Cerebellar nuclear complex (tissue), 1 donor: ENCODE measurements at places on chromosomes 1 and 21.

- no peak for DNase-seq
These were observed at the start of gene NID1 for GRCh38 chr1:236064674-236065508. TSS of gene NID1 (minus strand) at chr1:236065090. CDS start at chr1:236065079, 11 bp downstream.

DNA sequence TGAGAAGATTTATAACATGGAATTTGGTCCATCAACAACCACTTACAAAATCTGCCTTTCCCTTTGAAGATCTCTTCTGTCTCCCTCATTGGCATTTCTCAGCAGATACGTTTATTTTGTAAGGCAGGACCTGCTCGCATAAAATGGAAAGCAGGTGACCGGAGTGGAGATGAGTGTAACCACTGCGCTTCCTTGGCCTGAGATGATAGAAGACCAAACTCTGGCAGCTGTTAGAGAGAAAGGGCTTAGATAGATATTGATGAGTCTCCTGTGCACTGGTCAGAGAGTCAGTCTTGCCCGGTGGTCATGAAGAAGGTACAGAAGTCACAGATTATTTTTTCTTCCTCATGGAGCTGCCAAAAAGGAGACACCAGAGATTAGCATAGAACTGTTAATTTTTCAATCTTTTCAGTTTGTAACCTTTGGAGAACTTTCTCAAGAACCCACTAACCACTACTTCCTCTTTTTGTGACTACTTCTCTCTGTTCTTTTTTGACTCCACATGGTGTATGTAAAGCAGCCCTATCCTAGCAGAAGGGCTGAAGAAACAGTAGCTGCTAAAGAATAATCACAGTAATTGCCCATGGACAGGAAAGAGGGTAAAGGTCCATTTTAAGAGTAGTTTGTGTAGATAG is 47.6 kb downstream of the FCRL3 start:
- no peak for DNase-seq

DNA sequence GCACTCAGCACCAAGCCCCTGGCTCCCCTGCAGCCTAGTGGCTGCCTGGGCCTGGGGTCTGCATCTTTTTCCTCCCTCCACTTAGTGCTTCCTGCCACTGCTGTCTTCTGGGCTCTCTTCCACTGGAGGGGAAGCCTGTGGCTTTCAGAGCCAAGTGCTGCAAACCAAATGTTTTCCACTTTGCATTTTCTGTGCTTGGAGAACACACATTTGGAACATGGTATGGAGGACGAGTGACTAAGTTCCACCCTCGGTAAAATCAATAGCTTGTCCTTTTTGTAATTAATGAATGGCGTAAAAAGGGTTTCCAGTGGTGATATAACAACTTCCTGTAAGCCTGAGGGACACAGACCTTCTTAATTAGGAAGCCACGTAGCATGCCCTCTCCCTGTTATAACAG is 10.1 kb upstream of the GPR153 start:
- DNase-seq, result no peak

GRCh38 chr21:35838987-35839763 is 221.2 kb downstream of the SETD4 start:
- DNase-seq, result no peak

DNA sequence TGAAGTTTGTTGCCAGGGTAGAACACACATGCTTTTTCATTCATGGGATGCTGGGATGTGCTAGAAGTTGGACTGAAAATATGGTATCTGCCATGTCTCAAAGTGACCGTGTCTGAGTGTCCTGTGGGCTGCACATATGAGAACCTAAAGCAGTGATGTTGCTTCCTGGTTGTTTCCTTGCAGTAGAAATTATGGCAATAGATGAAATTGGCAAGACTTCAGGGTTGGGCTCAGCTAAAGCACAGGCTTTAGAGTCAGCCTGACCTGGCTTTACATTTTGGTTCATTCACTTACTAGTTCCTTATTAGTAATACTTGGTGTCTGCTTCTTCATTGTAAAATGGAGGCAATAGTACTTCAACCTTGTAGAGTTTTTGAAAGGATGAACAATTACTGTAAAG is 2.2 kb downstream of the LAMC2 start:
- DNase-seq, result no peak

- no peak for DNase-seq
These were observed 516 bp downstream of the PHLDA3 start for GRCh38 chr1:201468501-201468843.

GRCh38 chr21:40272037-40272436 is 404.8 kb downstream of the PCP4 start:
- no peak for DNase-seq

GRCh38 chr1:26531651-26532131 is 2.1 kb downstream of the RPS6KA1 start:
- DNase-seq, result no peak

DNA sequence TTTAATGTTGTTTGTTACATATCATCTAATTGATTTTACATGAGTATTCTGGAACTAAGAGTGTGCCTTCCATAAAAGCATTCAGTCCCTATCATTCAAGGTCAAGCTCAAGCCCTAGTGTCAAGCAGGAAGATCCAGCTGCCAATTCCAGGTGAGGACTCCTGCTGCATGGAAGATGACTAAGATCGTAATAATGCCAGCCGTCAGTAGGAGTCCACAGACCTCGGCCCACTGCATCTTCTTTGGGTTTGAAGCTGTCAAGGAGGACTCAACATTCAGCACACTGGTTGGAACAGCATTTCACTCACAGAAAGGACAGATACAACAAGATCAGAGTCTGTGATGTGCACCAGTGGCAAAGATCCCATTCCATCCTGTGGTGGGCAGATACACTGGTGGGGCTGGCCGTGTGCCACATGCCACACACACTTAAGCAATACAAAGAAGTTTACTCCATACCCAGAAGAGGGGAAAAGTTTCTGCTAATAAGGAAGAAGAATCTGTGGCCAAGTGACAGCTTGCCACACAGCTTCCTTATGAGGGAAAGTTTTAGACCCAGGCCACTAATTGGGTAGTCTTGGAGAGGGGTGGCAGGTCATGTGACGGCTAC is 160.4 kb downstream of the PIK3R3 start:
- DNase-seq, result no peak

- no peak for DNase-seq
These were observed 152.7 kb downstream of the CHRM3 start for GRCh38 chr1:239539051-239539450.

GRCh38 chr1:6425658-6426057 is 1.1 kb downstream of the ESPN start:
- no peak for DNase-seq

DNA sequence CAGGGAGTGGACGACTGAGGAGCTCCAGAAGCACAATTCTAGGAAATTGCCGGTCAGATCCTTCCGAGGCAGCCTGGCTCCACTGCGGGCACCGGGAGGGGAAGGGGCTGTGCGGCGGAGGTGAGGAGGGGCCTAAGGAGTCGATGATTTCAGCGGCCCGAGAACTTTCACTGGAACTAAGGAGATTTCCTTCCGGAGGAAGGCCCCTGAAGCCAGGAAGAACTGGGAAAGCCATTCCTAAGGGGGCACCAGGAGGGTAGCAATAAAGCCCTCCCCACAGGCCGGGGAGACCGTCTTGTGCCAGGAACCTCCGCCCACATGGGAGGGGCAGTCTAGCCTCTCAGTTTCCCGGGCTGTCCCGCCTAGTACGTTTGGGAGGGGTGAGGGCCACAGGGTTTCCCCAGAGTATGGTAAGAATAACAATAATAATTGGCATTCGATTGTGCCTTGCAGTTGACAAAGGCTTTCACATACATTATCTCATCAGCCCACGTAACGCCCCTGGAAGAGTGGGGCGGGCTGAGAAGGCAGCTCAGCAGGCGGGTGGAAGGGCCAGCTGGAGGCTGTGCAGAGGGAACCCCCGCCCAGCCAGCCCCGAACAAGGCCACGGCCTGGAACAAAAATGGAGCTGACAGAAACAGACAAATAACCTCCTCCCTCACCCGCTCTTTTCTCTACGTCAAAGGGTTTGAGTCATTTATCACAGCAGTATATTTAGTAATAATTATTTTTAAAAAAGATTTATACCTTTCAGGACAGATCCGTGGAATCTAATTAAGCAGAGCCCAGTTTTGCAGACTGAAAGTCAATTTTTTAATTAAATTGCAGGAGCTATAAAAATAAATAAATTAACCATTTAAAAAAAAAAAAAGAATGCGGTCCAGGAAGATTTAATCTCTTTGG is 19.8 kb downstream of the NPR1 start:
- DNase-seq, result no peak

DNA sequence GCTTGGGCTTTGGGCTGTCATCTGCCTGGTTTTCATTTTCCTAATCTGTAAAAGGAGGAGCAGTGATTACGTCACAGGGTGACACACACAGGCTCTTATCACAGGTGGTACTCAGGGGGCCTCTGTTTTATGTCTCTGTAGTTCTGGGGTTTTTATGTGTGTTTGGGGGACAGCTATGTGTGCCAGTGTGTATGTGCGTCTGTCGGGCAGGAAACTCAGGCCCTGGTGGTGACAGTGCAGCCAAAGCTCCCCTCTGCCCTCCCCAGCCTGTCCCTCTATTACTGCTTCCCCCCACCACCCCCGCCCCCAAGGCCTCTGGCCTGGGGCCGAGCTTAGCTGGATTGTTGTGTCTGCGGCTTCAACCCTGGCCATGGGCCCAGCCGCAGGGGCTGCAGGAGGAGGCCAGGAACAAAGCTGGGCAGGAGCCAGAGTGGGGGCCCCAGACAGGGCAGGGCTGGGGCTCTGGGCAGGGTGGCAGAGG is 13.3 kb downstream of the MFAP2 start:
- DNase-seq, result no peak

GRCh38 chr1:51664421-51665240 is 47.7 kb downstream of the OSBPL9 start:
- DNase-seq, result no peak

GRCh38 chr1:84877592-84877991 is 15.4 kb downstream of the LPAR3 start:
- DNase-seq, result no peak

GRCh38 chr1:55179177-55179835 is 35.9 kb downstream of the USP24 start:
- DNase-seq, result no peak

DNA sequence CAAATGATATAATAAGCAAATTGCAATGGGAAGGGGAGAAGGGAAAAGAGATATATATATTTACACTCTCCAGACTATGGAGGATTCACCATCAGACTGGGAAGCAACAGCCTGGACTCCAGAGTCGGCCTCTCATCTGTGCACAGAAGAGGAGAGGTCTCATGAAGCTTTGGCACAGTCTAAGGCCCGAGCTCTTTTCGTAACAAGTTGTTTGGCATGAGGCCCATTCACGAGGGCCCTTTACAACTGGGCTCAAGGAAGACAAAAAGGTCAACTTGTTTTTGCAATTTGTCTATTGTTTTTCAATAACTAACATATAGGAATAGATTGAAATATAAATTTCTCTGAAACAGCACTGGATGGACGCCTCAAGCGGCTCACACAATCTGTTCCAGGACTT is 66.7 kb upstream of the AJAP1 start:
- DNase-seq, result no peak

DNA sequence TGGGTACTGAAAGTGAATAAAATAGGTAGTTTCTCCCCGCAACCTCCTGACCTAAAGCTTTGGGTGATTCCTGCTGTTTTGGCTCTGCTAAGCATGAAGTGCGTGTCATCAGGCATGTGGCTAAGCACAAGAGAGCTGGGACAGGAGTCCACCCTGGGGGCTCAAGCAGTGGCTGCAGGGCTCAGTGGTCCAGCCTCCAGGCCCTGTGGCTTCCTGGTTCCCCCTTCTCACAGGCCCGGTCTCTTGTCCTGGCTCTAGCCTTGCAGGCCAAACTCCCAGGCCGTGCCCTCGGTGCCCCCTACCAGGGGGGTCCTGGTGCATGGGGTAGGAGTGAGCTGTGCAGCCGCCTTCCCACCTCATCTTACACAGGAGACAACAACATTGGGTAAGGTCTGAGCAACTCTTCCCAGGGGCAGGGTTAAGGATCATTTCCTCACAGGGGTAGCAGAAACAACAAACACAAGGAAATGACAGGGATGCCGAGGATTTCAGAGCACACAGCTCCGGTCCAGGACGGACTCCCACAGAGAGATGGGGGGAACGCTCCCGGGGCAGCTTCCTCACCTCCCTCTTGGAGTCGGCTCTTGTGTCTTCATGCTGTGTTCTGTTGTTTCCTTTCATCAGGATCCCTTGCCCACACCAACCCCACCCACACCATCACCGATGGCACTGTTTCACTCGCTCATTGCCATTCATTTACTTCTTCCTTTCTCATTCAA is 19.8 kb upstream of the SLC2A1 start:
- no peak for DNase-seq

GRCh38 chr21:14706712-14707510 is 160.8 kb upstream of the SAMSN1 start:
- no peak for DNase-seq

- no peak for DNase-seq
These were observed 1.9 kb downstream of the BTBD19 start for GRCh38 chr1:44810101-44810761.

DNA sequence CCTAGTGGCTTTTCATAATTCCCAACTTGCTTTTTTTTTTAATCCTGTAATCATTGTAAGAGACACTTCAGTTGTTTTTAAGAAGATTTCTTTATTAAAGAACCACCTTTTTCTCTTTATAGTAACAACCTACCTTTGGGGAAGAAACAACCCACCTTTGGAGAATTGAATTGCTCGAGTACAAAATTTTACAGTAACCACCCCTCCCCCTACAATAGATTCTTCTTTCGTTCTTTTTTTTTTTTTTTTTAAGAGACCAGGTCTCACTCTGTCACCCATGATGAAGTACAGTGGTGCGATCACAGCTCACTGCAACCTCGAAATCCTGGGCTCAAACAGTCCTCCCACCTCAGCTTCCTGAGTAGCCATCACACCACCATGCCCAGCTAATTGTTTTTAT is 2.1 kb upstream of the LRRC40 start:
- no peak for DNase-seq

DNA sequence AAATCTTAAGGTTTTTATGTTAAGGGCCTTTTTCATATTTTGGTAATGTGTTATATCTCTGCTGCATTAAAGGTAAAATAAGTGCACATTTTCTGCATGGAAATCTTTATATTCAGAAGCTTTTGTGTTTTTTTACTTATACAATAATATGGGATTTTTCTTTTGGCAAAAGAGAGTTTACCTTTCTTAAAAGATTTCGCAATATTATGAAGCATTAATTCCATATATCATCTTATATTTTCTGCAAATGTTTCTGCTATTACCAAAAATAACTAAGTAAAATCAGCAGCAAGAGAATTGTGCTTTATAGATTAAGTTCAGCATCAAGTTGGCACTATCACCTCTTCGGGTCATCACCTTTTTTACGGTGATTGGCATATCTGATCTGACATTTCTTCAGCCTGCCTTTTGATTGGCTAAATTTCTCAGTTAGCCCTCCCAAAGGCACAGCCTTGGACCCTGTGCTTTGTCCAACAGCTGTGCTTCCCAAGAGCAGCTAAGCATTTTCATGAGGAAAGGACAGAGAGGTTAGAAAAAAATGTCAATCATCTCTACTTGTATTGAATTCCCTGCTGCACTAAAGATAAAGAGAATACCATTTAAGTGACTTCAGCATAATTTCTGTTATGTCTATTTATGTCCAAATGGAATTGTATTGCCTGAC is 767.1 kb upstream of the PRMT6 start:
- DNase-seq, result no peak

DNA sequence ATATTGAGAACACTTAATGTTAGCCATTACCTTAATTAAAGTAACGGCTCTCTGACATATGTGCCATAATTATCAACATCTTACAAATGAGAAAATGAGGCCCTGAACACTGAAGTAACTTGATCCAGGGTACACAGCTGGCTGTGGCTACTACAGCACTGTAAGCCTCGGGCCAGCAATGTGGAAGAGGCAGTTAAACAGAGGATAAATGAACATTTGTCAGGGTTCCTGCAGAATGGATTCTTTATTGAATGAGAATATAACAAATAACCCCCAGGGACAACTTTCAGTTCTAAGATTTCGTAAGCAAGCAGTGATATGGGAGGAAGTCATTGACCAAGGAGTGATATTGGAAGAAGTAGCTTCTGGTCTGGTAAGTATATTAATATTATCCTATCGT is 70.5 kb upstream of the SCYL3 start:
- no peak for DNase-seq
